Activated T-cell treated with anti-CD3 and anti-CD28 coated beads for 1 hour (primary cell): ENCODE measurements at places on chromosomes 3 and 15.

GRCh38 chr3:46868948-46869347 lies 5.7 kb upstream of the MYL3 start:
- no peak for DNase-seq

DNA sequence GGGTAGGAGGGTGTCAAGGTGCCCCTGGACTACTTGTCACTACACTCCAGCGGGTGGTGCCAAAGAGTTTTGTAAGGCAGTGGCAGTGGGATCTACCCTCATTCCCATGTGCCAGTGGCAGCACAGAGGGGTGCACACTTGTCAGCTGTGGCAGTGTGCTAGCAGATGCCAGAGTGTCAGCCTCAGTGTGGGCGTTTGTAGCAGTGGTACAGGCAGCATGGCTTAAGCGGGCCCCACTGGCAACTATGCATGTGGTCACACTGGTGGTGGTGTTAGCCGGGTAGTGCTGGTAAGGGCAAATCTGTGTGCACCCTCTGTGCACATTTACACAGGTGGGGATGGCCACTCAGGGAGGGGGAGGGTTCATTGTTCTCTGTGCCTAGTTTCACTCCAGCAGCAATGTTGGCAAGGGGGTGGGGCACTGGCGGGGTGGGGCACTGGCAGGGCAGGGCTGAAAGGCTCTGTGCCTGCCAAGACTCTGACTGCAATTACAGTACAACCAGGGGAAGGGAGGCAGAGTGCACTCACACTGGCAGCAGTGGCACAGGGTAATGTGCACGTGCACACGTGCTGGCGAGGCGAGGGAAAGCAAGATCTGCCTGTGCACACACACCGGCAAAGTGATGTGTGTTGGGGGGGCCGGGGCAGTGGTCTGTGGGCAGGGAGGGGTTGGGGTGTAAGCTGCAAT lies 31.8 kb downstream of the MYO9A start:
- no peak for DNase-seq

GRCh38 chr3:43023066-43023465 lies 44.0 kb downstream of the GASK1A start:
- DNase-seq, result no peak

- no peak for DNase-seq
Measured at GRCh38 chr15:38609097-38609738, 44.6 kb upstream of the RASGRP1 start.

DNA sequence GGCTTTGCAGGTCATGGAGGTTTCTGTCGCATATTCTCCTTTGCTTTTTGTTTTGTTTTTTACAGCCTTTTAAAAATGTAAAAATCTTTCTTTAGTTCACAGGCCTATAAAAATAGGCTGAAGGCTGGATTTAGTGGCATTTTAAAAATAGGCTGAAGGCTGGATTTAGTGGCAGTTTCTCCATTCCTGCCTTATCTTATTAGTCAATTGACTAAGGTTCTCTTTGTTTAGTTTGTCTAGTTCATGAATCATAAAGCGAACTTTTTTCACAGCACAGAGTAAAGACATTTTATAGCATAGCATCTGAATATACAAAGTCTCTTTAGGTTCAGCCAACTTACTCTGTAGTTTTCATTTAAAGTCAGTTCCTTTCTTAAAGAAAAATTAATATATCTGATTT lies 31.4 kb downstream of the AP4E1 start:
- no peak for DNase-seq

GRCh38 chr3:37443363-37444035 lies 269.1 kb upstream of the LRRFIP2 start:
- DNase-seq, result no peak

GRCh38 chr3:37181756-37182155 lies 7.4 kb upstream of the LRRFIP2 start:
- DNase-seq, result no peak

DNA sequence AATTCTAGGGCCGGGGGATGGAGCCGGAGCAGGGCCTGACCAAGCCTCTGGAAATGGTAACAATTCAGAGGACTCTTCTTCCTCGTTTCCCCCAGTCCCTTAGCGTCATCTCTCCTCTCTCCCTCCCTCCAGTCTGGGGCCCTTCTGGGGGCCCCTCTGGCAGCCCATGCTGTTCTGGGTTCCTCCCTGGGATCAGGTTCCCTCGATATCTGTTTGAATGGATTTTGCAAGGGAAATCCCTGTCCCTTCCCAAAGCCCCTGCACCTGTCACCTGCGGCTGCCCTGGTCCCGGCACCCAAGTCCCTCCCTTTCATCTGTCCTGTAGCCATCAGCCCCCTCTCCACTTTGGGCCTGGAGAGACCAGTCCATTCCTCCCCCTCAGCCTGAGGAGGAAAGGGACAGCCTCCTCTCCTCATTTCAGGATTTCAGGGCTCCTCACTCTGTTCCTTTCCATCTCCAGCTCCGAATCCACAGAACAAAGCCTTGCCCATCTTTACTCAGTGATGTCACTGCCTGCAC lies 1.7 kb upstream of the PLCB2 start:
- DNase-seq, result no peak

DNA sequence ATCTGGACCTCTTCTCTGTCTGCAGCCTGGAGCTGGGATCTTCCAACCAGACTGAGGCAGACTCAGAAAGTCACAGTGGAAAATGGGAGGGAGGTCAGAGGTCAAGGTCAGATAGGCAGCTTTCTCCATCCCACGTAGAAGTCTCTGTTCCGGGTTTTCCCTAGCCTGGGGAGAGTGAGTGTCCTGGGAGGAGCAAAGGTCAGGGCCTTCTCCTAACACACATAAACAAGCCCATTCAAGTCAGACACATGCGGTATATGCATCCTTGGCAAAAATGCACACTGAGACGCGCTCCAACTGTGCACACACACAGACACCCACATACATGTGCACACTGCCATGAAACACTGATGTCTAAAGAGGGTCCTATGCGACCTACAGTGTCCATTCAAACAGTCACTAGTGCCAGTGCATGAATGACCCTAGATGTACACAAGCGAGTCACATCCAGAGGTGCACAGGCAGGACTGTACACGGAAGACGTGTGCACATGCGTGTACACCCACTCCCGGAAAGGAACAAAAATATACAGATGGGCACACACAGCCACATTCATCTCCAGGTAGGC lies 681 bp downstream of the TWF2 start:
- no peak for DNase-seq

GRCh38 chr15:94235646-94236045 lies 4.3 kb downstream of the MCTP2 start:
- no peak for DNase-seq

- DNase-seq, result no peak
Measured at GRCh38 chr3:168977716-168978374, 685.7 kb downstream of the MECOM start.
